ENCODE measurements at places on chromosomes 3 and 15. TPM values are rescaled to one million over a fixed set of nuclear protein-coding genes. Genes with fewer than 3 reads are reported as not detected.

The YEATS2 gene
- total RNA-seq: 60.1 TPM

GRCh38 chr3:128455786-128456748 is 10.6 kb downstream of the DNAJB8 start:
- DNase-seq: no peak

GRCh38 chr3:143152043-143152442 is 32.5 kb downstream of the CHST2 start:
- DNase-seq: no peak

DNA sequence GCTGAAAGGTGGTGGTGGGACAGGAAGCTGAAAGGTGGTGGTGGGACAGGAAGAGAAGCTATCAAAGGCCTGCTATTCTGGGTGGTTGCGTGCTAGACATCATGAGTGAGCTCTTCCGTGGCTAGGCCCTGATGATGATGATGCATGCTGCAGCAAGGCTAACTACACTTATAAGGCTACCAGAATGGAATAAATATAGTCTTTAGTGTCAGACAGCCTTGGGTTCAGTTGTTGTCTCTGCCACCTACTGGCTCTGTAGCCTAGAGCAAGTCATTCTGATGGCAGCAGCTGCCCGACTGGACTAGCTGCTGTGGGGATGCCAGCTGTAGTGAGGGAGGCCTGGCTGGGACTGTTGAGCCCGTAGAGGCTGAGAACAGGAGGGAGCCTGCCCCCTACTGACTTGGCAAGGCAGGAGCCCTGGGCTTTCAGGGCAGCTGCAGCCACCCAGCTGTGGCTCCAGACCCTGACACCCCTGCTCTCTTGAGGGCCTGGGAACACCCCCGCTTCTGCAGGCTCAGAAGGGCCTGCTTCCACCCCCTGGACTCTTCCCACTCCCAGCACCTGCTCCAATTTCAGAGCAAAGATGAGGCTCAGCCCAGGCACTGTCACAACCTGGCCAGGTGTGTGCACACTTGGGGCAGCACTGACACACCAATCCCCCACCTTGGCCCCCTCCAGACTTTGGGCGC is 21.4 kb upstream of the ZBED2 start:
- DNase-seq: peak; percentile 51

DNA sequence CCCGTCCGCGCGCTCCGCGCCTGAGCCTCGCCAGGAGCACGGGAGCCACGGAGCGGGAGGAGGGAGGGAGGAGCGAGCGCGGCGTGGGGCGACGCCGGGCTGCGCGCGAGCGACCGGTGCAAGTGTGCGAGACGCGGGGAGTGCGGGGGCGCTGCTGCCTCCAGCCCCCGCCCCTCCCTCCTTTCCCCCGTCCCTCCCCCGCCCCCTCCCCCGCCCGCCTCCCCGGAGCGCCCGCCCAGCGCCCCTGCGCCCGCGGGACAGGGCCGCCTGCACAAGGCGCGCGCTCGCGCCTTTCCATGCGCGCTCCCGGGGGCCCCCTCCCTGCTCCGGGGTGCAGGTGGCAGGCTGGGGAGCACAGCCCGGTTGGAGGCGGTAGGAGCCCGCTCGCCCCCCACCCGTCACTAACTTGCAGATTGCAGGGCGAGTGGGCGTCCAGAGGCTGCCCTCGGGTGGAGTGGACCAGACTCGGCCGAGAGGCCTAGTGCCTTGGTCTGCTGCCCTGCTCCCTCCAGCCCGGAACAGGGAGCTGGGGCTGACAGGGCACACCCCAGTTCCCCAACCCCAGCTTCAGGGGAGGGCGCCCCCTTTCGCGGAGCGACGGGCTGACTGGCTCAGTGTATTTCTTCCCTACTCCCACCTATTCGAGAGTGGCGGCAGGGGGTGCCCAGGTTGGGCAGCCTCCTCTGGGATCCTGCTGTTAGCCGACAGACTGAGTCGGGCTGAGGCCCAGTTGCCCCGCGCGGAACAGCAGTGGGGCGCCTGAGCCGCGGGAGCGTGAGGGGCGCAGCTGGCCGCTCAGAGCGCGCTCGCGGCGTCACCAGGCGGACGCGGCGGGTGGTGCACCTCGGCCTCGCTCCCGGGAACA is at the start of gene WNT7A:
WNT7A (minus strand) TSS at position 126 of the 865 bp plus-strand sequence. CDS start 255 bp downstream, outside the sequence.
- peak; percentile 24 for DNase-seq

- DNase-seq: no peak
Observed at GRCh38 chr3:25713341-25713985, 48.8 kb upstream of the TOP2B start.

The OXTR gene
- total RNA-seq: 1.5 TPM

GRCh38 chr3:72128921-72129320 is 344.0 kb upstream of the PROK2 start:
- DNase-seq: no peak

DNA sequence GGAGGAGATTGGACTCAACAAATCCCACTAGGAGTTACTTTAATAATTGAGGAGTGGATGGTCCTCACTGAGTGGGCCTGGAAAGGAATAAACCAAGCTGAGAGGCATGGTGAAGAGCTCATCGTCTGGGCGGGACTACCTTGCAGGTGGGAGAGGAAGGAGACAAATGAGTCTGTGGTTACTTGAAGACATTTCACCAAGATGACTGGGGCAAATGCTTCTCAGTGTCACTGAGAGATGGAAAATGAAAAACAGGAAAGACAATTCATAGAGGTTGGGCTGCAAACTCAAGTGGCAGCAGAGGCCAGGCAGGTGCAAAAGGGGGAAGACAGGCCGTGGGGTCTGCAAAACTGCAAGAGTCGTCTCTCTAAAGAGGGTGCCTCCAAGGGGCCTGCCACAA is 1.5 kb upstream of the ARHGAP31 start:
- DNase-seq: no peak

GRCh38 chr3:95407709-95408463 is 1345.0 kb downstream of the NSUN3 start:
- DNase-seq: no peak

- no peak for DNase-seq
Observed at GRCh38 chr3:190860521-190860920, 2.0 kb downstream of the GMNC start.

The C3orf52 gene
- total RNA-seq: 11.7 TPM

DNA sequence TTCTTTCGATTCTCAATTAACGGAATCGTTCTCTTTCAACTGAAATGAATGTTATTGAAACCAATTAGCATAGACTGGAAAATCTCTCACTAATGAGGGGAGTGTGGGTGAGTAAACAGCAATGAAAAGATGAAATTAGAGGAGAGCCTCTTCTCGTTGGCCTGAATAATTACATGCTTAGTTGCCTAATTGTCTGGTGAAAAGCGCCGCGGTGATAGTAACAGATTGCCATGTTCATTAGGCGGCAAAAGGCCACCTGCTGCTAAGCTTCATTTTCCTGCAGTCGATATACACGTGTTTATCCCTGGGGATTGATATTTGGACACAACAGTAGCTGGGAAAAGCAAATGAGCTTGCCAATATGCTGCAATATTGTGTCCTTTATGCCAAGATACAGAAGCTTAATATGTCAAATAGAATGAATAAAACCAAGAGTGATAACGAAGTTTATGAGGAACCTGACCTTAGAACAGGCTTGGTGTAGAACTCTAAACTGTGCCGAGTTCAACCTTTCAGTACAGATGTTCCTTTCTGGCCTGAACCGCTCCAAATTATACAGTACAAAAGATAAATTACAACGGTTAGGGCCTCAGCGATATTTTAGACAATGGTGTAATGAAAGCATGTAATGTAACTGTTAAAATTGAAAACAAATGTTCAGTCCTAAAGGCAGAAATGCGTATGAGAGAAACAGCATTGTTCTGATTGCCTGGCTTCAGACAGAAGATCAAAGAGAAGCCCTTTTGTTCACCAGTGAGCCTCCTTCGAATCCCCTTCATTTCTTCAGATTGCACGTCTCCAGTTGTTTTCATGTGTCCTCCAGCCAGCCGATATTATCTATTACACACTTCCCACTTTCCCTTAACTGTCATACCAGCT is 185.2 kb downstream of the SHOX2 start:
- DNase-seq: no peak

GRCh38 chr3:172073262-172073915 is 34.0 kb downstream of the FNDC3B start:
- no peak for DNase-seq

DNA sequence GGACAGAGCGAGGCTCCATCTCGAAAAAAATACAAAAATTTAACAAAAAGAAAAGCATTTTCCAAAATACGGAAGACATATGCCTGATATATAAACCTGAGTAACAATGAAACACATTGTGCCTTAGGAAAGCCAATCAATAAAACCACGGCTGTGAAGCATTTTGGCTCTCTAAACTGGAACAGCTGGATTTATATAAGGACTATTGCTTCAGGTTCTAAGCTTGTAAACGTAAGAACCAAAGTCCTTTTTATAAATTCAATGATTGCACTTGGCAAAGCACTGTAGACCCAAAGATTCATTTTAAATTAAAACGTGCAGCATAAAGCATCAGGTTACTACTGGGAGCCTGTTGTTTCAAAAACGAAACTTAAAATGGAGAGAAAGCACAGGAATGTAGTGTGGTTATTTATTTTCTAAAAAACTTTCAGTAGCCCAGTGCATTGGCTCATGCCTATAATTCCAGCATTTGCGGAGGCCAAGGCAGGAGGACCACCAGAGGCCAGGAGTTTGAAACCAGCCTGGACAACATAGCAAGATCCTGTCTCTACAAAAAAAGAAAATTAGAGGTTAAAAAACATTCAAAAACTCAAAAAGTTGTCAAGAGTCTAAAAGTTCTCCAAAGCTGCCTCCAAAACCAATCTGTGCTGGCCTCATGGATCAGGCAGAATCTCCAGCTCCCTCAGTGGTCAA is 61.5 kb downstream of the USF3 start:
- DNase-seq: no peak

DNA sequence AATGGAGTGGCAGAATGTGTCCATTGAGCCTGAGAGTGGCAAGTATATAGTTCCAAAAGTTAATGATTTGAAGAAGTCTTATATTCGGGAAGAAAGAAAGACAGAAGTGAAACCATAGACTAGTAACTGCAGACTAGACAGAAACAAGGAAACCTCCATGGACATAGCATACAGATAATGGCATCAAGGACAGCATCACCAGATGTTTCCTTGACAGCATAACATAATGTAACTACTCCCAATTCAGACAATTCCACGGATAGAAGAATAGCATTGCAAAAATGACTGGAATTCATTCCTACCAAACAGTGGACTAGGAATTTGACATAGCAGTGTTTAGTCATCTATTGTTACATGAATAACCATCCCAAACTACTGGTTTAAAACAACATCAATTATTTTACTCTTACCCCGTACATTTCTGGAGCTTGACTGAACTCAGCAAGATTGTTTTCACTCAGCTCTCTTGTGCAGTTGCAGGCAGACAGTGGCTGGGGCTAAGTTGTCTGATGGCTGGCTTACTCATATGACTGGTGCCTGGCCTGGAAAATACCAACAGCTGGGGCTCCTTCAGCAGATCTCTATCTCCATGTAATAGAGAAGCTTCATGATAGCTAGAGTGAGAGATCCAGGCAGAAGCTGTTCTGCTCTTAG is 109.7 kb upstream of the GADL1 start:
- no peak for DNase-seq

GRCh38 chr3:77825001-77825827 is 785.3 kb downstream of the ROBO2 start:
- DNase-seq: no peak

GRCh38 chr15:22930782-22931484 is 49.2 kb downstream of the CYFIP1 start:
- DNase-seq: no peak

Data from activated T-helper 2 cell treated with anti-CD3 and anti-CD28 coated beads, Interferon-gamma antibody, Interleukin-2, Interleukin-4, amounts not matched to agents 10 μg/mL and 5 μg/mL and 100 μg/mL, durations not matched to agents 14 hours and 24 hours and 36 hours (primary cell).